ENCODE measurements at places on chromosomes 7 and 10.

DNA sequence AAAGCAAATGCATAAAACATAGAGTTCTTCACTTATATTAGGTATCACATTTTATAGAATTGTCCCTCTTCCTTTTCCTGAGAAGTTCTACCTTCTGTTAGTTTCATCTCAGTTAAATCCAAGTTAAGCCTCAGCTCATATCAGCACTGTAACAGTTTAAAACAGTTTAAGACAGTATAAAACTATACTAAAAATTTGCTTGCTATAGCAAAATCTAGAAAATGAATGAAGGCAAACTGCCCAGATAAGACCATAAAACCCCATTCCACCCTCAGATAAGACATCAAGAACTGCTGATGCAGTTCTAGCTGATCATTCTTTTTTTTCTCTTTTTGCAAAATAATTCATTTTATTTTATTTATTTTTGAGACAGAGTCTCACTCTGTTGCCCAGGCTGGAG is 177.2 kb downstream of the RNF133 start:
- DNase-seq: no peak

GRCh38 chr7:28688174-28688573 is 270.0 kb downstream of the TRIL start:
- no peak for DNase-seq

- no peak for DNase-seq
Observed at GRCh38 chr10:119457966-119458766, 84.4 kb downstream of the RGS10 start.

- DNase-seq: no peak
Observed at GRCh38 chr7:47045207-47046051, 536.5 kb downstream of the TNS3 start.

GRCh38 chr7:46930366-46930765 is 651.5 kb downstream of the TNS3 start:
- no peak for DNase-seq

Data from stimulated activated CD8-positive, alpha-beta memory T cell treated with anti-CD3 and anti-CD28 coated beads, Interleukin-15, amount 100 ng/mL, for 24 hours (primary cell).